ENCODE measurements at places on chromosomes 7 and 10. TPM values are rescaled to one million over a fixed set of nuclear protein-coding genes. Genes with fewer than 3 reads are reported as not detected.

The CSGALNACT2 gene
- total RNA-seq = 8.2 TPM

The C10orf120 gene
- total RNA-seq = not detected

The HABP2 gene
- total RNA-seq = 0.79 TPM

The CPA1 gene
- total RNA-seq = 35.4 TPM

The CLRN3 gene
- 76.8 TPM for total RNA-seq

GRCh38 chr10:24209432-24209771 lies 464 bp downstream of the KIAA1217 start:
- DNase-seq = no peak

DNA sequence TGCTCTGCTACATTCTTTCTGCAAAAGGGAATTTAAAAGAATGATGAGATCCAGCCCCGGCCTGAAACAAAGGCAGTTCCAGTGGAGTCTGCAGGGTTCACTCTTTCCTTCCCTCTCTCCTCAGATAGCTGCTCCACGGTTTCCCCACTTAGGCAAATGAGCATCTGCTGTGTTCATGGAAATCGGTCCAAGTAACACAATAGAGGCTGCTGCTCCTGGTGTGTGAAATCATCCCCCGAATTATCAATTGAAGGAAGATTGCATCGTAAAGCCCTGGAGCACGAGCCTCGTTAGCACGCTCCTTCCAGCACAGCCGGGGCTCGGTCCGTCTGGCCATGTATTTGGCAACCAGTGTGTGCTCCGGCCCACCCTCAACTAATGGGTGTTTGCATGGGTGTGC lies 108.3 kb upstream of the DPP6 start:
- no peak for DNase-seq

DNA sequence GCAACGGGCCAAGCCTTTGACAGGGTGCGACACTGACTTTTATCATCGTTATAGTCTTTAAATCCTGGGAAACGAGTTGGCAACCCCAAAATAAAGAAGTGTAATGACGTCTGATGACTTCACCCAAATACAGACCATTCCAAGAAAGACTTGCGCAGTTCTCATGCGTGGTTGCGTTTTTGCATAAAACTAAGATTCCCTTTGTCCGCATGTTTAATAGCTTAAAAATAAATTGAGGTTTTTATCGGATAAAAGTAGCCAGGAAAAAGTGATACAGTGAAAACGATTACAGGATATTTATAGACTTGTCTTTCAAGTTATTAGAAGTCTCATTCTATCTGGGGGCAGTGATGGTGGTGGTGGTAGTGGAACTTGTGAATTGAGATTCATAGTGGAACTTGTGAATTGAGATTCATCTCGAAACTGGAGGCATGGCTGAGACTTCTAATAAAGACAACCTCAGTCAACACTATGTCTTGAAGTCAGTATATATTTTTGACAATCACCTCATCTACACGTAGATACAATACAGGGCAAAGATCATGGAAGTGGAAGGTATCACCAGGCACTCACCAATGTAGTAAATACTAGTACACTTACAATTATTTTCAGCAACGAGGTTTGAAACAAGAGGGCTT lies 1.2 kb upstream of the NAMPT start:
- DNase-seq = no peak

GRCh38 chr10:12201543-12201942 lies 5.6 kb downstream of the CDC123 start:
- no peak for DNase-seq

DNA sequence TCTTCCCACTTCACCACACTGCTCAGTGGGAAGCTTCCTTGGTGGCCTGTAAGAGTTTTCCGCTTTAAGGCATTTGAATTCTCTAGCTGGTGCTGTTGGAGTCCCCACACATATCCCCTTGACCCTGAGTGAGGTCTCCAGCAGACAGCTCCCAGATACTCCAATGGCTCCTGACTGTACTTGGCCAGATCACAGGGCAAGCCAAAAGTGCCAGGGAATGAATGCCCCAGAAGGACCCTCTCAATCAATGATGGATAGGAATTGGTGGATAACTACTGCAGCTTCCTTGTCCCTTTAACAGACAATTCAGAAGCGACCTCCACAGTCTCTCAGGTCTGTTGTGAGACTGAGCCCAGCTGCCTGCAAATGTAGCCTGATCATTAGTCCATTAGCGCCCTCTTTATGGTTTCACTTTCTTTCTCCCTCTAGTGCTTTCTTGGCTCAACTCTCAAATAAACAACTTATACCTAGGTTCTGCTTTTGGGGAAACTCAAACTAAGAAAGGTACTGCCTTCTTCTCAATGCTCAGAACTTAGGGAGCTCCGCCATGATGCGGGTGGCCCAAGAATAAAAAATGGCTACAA lies 283.0 kb downstream of the TCF7L2 start:
- no peak for DNase-seq

Data from colonic mucosa (tissue), 4 donors.